CD4-positive, alpha-beta memory T cell (primary cell): ENCODE measurements at places on chromosomes 11 and 22.

- no peak for DNase-seq
These were observed 32.1 kb downstream of the RPL27A start for GRCh38 chr11:8714622-8715225.

GRCh38 chr11:33907421-33907820 is 15.5 kb upstream of the LMO2 start:
- no peak for DNase-seq

- no peak for DNase-seq
These were observed 1063.2 kb upstream of the TENM4 start for GRCh38 chr11:80503990-80504389.

DNA sequence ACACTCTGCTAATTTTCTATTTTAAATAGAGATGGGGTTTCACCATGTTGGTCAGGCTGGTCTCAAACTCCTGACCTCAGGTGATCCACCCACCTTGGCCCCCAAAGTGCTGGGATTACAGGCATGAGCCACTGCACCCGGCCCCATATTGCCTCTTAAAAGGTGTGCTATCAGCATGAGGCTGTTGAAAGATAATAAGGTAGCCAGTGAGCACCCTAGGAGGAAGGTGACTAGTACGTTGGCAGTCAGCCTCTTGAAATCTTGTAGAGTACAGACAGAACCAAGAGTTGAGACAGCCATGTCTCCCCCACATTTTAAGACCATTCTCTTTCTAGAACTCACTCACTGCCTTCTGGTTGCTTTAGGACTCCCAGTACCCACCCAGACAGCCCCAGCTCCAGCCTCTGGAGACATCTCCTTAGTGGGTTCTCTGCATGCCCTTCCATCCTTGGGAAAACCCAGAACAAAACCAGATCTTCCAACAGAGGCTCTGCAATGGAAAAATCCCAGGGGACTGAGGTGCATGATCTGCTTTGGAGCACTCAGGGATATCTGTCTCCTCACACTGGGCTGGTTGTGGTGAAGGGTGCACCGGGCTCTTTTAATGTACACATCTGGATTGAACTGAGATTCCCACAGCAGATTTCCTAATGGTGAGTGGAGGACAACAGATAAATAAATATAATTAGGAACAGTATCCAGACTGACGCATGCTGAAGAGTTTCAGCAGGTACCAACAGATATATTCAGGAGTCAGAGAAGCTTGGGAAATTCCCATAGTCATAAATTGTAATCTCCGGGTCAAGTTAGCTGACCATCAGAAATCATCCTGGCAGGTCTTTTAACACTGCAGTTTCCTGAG is 49.4 kb downstream of the LRRC74B start:
- DNase-seq = no peak

- no peak for DNase-seq
These were observed 62.1 kb downstream of the RBFOX2 start for GRCh38 chr22:35966314-35967045.

- no peak for DNase-seq
These were observed 193.1 kb upstream of the PITPNB start for GRCh38 chr22:28112190-28112544.

DNA sequence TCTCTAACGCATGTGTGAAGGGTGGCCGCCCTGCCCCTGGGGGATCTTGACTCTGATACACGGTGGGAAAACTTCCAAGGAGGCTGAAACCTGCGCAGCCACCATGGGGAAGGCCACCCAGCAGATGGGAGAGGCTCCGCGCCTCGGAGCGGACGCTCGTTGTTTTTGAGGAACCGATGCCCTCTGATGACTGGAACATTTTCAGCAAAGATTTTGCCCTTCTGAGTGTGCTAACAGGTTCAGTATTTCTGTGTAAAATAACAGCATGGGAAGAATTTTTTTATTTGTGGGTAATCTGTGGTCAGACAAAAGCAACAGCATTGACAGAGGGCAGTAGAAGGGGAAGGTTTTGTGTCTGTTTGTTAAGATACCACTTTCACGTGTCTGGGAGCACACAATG is 16.7 kb downstream of the MB start:
- DNase-seq = no peak

- DNase-seq = no peak
These were observed 62.0 kb downstream of the YAP1 start for GRCh38 chr11:102172127-102172848.

- no peak for DNase-seq
These were observed 6.5 kb downstream of the IGLL5 start for GRCh38 chr22:22893891-22894739.

DNA sequence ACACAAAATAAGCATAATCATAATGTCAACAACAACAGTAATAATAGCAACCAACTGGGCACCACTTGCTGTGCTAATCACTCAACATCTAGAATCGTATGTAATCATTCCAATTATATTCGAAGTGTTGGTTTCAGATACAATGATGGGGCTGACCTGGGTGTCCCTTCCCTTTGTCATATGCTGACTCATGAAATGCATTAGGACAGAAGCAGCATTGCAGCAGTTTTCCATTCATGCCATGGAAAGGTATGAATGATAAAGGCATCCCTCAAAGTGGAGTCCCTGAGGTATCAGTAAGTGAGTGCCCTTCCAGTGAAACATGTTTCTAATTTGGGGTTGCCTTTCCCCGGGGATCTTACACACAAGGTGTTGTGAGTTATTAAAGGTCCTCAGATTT is 46.3 kb upstream of the ANO3 start:
- no peak for DNase-seq

GRCh38 chr22:32511776-32512175 is 37.2 kb downstream of the FBXO7 start:
- no peak for DNase-seq

DNA sequence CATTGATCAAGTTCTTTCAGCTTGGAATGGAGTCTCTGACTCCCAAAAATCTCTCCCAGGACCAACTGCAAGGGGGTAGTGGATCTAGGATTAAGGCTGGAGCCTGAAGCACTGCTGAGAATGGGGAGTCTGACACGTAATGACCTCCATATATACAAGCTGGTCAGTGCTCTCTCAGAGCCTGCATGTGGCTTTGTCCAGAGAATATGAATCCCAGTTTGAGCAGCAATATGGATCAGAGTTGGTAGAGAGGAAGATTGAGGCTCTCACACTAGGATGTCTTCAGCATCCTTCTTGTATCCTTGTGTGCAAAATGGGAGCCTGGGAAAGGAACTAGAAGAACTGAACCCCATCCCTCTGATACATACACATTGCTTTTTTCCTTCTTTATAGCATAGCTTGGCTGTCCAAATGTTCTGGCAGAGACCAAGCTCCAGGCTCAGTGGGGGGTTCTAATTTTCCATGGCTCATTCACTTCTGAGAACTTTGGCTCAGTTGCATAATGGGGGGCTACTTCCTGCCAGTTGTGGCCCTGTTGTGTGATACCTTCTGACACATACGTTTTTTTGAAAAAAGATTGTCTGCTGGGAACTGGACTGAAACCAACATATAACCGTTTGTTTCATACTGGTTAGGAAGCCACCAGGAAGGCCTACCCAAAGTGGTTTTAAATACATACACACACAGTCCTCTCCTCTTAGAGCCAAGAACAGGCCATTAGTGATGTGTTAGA is 138.2 kb downstream of the ETS1 start:
- DNase-seq = no peak

DNA sequence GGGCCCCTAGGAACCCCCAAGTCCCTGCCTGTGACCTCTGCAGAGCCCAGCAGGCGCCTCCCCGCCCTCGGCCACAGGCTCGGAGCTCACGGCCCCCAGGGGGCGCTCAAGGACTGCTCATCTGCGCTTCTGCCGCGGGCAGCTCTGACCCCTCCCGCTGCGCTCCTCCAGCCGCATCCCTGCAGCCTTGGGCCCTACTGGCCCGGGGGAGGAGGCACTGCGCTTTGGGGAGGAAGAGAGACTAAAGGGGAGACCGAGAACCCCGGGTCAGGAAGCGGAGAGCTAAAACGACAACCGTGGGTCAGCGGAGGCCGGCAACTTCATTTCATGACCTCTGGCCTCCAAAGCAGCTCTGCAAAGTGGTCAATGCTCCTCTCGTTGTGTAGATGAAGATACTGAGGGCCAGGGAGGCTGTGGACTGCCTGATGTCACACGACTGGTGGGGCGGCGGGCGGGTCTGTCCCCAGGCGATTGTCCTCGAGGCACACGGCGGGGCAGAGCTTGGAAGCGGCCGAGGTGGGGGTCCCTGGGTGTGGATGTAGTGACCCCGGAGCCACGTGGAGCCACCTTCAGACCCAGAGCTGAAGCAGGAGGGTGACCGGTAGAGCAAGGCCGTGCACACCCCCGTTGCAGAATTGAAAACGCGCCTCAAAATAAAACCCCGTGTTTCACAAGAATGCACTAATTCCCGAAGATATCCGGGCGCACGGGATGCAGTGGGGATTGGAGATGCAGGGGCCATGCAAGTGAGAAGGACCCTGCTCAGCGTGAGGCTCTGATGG is 2.7 kb upstream of the KRTAP5-6 start:
- peak; percentile 67 for DNase-seq

DNA sequence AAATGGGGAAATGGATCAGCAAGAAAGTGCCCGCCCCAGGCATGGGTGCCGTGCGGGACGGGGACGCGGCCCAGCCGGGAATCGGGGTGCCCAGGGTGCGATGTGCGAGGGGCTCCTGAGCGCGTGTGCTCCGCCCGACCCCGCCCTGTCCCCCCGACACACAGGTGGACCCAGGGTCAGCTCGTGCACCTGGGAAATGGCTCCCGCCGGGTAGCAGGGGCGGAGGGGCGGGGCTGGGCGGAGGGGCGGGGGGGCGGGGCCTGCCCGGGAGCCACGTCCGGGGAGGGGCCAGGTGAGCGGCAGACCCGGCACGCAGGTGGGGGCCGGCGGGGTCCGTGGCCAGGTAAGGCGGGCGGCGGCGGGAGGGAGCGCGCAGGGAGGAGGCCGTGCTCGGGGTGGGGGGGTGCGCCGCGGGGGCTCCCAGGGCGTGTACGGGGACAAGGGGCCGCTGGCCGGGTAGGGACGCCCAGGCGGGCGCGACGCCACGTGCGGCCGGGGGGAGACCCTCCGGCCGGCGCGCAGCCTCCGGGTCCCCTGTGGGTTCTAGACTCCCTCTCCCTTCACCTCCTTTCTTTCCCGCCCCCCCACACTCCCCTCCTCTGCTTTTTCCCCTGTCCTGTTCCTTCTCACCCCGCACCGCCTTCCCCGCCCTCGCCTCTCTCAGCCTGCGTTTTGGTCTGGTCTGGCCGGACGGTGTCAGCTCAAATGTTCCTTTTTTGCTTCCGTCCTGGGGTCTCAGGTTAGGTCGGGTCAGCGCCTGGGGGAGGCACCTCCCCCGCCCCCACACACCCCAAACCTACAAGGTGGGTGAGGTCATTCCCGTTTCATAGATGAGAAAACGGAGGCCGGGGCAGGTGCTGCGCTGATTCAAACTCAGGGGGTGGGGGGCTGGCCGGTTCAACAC is at the start of gene ARHGAP8:
Gene ARHGAP8 (plus strand): TSS at position 291 of the 904 bp plus-strand sequence. CDS start 33,953 bp downstream, outside the sequence.
- DNase-seq = no peak

- DNase-seq = no peak
These were observed 36.0 kb downstream of the BUD13 start for GRCh38 chr11:116736763-116737162.

- no peak for DNase-seq
These were observed 26.4 kb downstream of the FBLN1 start for GRCh38 chr22:45529105-45529504.

DNA sequence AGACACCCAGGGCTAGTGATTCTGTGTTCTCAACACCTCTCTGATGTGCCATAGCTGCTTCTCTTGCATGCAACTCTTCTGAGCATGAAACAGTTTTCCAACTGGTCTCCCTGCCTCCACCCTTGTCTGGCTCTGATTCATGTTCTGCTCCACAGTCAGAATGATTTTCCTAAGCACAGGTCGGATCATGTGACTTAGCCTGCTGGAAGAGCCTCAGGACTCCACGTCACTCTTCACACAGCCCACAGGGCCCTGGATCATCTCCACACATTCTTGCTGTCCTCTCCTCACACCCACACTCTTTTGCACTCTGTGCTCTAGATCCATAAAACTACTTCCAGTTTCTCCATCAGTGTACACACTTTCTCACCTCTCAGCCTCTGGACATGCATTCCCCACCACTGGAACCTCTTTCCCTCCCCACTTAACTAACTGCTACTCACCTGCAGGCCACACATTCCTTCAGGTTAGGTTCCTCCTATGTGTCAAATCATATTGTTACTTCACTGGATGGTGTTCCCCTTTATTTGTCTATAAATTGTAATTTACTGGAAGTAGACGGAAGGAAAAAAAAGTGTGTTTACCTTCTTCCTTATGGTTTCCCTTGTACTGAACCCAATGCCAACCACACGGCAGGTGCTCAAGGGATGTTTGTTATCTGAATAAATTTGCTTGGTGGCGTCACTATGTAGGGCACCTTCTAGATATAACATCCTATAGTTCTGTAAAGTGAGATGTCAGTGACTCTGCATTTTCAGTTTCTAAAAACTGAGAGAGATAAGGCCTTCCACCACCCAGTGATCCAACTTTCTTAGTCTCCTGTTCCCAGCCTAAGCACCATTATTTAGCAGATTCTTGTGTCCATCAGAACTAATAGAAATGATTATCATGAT is 133.7 kb downstream of the ETS1 start:
- DNase-seq = peak; percentile 35
